ENCODE measurements at places on chromosomes 4 and X.

DNA sequence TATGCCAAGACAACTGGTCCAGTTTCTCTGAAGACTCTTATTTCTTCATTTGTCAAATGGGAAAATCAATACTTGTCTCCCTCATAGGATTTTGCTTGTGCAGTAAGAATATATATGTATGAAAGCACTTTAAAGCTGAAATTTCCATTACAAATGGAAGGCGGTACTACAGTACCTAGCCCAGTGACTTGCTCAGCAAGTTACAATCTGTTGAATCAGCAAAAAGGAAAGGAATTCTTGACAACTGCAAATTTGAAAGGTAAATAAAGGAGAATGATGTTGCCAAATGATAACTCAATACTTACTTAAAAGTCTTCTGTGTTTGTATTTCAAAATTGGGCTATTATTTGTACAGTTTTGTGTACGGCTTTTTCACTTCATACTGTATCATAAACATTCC, 71.1 kb downstream of the PKD2 start:
- H3K36me3 ChIP-seq: peaks cover 13% of the 10 kb centered on the region
- H3K4me1 ChIP-seq: no peaks in the 10 kb centered on the region
- no peak overlapping the region for H3K27ac ChIP-seq
- H3K4me3 ChIP-seq: no peak overlapping the region
- no peak for DNase-seq
- H3K27me3 ChIP-seq: no peaks in the 10 kb centered on the region

DNA sequence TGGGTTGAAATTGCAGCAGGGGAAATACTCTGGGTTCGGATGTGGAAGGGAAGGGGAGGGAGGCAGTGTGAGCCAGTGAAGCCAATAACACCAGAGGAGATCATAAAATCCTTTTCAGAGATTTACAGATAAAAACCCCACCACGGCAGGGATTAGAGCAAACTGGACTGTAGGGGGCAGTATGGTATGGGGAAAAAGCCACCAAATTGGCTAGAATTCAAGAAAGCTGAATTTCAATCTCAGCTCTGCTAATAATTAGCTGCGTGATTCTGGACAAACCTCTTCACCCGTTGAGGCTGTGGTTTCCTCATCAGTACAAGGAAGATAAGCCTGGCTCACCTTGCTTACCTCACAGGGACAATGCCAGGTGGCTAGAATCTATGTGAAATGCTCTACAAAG, 108.1 kb downstream of the ATG4A start:
- H3K36me3 ChIP-seq: no peaks in the 10 kb centered on the region
- H3K4me3 ChIP-seq: no peak overlapping the region
- DNase-seq: no peak
- H3K27ac ChIP-seq: no peak overlapping the region
- no peaks in the 10 kb centered on the region for H3K27me3 ChIP-seq
- no peaks in the 10 kb centered on the region for H3K4me1 ChIP-seq

DNA sequence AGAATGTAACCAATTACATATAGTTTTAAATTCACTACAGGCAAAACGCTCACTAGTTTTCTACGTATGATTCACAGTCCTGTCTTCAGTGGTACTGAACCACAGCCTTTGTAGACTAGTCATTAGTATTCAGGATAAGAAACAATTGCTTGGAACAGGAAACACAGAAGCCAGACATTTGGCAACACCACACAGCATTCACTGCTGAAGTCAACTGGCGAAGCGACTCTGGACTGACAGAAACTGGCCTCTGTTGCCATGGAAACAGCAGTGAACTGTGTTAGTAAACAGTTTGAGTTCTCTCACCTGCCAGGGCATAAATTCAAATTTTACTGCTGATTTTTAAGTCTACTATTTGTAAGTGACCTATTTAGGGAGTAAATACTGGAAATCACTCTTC, 57.6 kb downstream of the MAPK10 start:
- H3K27me3 ChIP-seq: no peaks in the 10 kb centered on the region
- no peaks in the 10 kb centered on the region for H3K36me3 ChIP-seq
- H3K4me1 ChIP-seq: no peaks in the 10 kb centered on the region
- DNase-seq: no peak
- H3K27ac ChIP-seq: no peak overlapping the region

DNA sequence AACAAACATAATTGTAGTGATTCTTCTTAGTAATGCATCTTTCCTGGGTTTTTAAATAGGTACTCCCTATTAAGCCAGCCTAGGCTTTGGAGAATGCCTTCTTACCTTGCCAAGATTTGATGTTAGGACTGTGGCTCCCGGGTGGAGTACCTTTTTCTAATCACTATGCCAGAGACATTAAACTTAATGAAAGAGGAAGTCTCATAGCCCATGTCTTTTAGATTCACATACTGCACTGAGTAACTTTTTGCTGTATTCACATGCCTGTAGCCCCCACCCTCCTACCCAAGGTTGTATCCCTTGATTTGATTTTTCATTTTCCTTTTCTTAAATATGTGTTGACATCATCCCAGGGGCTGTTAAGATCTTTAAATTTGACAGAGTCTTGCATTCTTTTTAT, 104.2 kb upstream of the TLR2 start:
- no peak for DNase-seq
- H3K4me3 ChIP-seq: no peak overlapping the region
- H3K27me3 ChIP-seq: no peaks in the 10 kb centered on the region
- H3K4me1 ChIP-seq: no peaks in the 10 kb centered on the region
- H3K36me3 ChIP-seq: peaks cover 35% of the 10 kb centered on the region

DNA sequence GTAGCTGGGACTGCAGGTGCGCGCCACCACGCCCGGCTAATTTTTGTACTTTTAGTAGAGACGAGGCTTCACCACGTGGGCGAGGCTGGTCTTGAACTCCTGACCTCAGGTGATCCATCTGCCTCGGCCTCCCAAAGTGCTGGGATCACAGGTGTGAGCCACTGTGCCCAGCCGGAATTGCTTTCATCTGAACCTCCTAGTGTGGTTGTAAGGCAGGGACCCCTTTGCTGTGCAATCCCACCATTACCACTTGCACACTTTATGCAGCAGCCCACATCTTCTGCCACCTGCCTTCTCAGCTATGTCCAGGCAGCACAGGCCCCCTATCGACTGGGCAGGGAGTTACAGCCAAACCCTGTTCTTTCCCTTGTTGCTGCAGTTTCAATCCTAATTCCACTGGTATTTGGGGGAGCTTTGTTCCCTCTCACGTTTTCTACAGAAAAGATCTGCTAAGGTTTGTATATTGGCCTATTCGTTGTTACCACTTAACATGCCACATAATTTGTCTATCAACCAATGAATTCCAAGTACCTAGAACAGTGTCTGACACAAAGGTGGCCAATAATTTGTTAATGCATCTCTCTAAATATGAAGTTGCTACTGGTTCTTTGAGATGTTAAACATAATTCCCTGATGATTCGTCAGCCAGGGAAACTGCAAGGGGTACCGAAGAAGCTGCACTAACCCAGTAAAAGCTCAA, 6.5 kb downstream of the RPL39 start:
- H3K27ac ChIP-seq: no peak overlapping the region
- H3K36me3 ChIP-seq: peaks cover 13% of the 10 kb centered on the region
- peaks cover 9% of the 10 kb centered on the region for H3K4me1 ChIP-seq

DNA sequence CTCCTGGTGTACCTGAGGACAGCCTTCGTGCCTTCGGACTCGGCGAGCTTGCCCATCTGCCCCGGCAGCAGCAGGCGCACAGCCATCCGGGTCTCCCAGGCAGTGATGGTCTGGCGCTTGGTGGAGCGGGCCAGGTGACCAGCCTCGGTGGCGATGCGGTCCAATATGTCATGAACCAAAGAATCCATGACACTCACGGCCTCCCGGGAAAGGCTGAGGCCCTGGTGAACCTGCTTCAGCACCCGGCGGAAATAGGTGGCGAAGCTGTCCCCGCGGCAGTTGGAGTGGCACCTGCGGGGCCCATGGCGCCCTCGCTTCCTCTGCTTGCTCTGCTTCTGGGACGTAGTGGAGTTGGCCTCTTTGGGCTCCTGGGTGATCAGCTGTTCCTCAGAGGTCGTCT, 350 bp downstream of the H2BW1 start:
- no peak overlapping the region for H3K27ac ChIP-seq
- H3K4me3 ChIP-seq: no peak overlapping the region
- H3K27me3 ChIP-seq: no peaks in the 10 kb centered on the region
- H3K4me1 ChIP-seq: no peaks in the 10 kb centered on the region
- no peak for DNase-seq

DNA sequence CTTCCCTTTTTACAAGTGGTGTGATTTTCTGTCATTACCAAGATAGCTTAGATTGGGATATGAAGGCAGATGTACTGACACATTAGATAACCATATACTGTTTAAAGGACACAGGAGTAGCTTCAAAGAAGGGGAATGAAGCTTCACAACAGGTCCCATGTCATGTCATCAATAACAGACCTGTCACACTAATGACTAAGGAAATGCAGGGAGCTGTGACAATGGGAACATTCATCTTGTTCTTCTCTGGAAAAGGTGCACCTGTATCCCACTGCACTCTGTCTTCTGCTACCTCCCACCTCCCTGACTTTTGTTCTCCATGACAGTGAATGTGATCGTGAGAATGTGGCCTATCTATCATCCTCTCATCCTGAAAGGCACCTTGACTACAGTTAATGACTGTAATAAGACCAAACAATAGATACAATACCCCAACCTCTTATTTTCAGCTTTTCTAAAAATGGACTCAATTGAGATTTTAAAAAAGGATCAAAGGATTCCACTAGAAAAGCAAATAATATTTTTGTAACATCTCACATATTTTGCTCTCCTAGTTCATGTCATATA, 472.5 kb downstream of the STPG2 start:
- no peak overlapping the region for H3K4me3 ChIP-seq
- no peaks in the 10 kb centered on the region for H3K36me3 ChIP-seq
- no peaks in the 10 kb centered on the region for H3K4me1 ChIP-seq
- H3K27ac ChIP-seq: no peak overlapping the region
- no peak for DNase-seq
- H3K27me3 ChIP-seq: no peaks in the 10 kb centered on the region

- H3K36me3 ChIP-seq: no peaks in the 10 kb centered on the region
- no peak for DNase-seq
- H3K27me3 ChIP-seq: no peaks in the 10 kb centered on the region
Observed at GRCh38 chrX:87403551-87403950, 114.1 kb upstream of the KLHL4 start.

Data from effector memory CD4-positive, alpha-beta T cell (primary cell).